Left cardiac atrium (tissue), 4 donors: ENCODE measurements at places on chromosomes 6 and 20. TPM values are rescaled to one million over a fixed set of nuclear protein-coding genes. Genes with fewer than 3 reads are reported as not detected.

- DNase-seq, result no peak
Observed at GRCh38 chr20:42485556-42485955, 704.1 kb downstream of the PTPRT start.

GRM1 gene
- 0.06 TPM for total RNA-seq

DNA sequence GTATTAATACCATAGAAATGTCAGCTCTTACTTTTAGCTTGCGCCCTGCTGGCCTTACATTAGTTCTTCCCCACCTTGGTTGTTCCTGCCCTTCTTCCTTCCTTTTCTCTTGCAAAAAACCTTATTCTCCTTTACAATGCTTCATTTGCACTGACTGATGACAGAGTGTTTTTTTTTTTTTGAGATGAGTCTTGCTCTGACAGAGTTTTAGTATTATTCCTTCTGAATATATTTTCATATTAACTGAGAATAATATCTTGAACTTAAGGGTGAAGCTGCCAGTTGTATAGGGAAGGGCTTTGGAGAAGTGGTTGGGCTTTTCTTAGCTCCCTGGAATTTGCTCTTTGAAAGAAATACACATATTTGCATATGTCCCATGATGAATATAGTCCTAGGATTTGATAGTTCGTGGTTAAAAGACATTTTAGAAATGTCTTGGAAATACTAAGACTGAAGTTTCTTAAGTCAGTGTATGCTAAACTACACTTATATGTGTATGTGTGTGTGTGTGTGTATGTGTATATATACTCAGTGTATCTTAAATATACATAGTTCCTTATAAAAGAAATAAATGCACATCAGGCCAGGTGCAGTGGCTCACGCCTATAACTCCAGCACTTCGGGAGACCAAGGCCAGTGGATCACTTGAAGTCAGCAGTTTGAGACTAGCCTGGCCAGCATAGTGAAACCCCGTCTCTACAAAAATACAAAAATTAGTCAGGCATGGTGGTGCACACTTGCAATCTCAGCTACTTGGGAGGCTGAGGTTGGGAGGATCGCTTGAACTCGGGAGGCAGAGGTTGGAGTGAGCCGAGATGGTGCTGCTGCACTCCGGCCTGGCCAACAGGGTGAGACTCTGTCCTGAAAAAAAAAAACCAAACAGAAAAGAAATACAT lies 216.1 kb upstream of the MYLIP start:
- no peak for DNase-seq

DNA sequence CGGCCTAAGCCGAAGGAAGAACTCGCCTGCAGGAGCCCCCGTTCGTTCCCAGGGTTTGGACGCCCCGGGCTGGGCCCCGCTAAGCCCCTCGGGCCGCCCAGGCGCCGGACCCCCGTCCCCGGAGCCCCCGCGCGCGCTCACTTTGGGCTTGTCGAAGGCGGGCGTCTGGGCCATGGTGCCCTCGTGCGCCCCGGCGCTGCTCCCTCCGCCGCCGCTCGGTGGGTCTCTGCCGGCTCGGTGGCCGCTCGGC lies 140 bp downstream of the ADA start:
- DNase-seq, result no peak

GRCh38 chr6:168909288-168909687 lies 344.4 kb downstream of the THBS2 start:
- no peak for DNase-seq
